NCI-H1436 treated with DMSO at 0.1 percent for 48 hours (cell line): ENCODE measurements at places on chromosomes 1 and 21.

DNA sequence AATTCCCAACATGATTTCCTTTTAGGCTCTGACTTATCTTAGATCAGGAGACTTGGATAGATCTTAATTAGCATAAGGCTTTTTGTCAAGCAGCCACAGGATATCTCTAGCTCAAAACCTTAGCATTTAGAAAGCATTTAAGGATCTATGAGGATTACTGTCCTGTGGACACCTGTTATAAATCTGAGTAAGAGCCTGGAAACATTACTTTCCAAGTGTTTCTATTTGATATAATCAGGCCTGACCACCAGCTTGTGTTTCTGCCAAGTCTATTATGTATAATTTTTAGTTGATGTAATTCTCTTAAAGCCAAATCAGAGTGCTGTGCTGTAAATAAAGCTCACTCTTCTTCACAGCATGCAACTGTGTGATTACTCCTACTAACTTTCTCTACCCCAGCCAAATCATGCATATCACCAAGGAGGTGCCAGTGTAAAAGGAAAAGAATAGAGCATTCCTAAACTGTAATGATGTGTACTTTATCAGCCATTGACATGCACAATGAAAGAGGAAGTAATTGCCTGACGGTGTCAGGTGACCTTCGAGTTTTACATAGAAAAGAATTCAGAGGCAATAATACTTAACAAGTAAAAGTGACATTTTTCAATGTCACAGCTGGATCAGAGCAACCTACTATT, 309.9 kb upstream of the PRMT6 start:
- no peak for DNase-seq

DNA sequence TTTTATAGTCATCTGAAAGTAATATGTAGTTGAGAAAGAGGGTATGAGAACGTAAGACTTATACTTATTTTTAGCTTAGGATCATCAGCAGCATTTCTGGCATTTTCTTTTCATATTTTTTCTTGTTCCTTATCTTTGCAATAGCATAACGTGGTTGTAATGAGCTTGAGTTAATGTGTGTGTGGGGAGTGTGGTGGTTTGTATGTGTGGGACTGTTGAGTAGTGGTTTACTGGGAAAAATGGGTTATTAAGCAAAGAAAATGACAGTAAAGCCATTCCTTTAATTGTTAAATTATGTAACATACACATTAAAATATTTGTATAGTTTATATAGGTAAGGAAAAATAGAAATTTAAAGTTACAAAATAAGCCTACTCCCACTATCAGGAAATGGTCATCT, 15.2 kb downstream of the PIP5K1A start:
- no peak for DNase-seq

DNA sequence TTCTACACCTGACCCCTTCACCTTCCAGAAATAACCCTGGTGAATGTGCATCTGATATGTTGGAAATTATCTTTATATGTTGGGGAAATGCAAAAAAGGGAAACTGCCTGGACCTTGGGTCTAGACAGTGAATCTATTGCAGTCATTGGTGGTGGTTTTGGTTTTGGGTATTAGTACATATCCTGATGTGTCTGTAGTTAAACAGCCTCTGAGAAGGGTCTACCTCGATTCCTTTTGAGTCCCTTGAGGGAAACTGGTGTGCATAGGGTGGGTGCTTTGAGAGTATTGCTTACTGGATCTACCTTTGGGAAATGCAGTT, 127.3 kb upstream of the KIAA0040 start:
- DNase-seq = no peak

DNA sequence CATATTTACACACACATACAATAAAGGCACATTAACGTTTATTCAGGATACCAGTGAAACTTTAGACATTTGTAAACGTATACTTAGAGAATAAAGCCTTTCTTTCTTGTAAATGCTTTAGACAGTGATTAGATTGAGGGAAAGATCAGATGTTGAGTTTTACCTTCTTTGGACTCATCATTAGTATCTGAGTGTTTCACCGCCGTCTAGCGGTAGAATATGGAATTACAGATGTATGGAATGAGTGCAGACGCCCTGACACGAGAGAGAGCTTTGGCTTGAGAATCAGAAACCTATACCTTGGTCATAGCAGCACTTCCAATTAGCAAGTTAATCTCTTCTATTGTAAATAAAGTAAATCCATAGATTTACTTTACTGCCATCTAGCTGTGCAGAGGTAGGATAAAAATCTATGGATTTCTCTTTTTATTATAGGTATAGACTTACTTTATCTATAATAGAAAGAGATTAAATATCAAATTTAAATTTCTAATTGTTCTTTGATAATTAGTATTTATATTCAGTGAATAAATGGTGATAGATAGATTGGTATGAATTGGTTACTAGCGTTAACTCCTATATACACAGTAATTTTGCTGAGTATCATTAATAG, 12.6 kb downstream of the FLG2 start:
- no peak for DNase-seq

- no peak for DNase-seq
Observed at GRCh38 chr1:10380594-10381275, 18.1 kb upstream of the PGD start.

DNA sequence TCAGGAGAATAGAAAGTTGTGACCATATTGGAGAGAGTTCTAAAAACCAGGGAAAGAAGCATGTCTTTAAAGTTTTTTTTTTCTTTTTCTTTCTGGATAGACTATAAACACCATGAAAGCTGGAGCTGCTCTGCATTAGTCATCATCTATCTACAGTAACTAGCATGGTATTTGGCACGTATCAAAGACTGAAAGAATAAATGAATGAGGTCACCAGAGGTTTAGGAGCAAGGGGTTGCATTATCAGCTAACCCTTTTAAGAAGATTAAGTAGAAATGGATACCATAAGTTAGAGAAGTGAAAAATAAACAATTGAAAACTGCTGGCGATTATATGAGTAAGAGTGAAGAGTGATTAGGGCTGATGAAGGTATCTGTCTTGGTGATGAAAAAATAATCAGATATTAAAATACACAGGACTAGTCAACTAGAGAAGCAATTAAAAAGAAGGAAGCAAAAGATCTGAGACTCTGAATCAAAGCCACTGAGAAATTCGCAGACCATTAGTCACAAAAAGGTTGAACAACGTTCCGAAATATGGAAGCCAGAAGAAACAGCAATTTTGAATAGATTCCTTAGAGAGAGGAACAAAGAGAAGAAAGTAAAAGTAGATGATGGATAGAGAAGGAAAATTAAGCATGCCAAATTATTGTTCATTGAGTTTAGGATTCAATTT, 536.4 kb downstream of the DPYD start:
- DNase-seq = no peak

- no peak for DNase-seq
Observed at GRCh38 chr1:222114536-222115156, 372.8 kb upstream of the DUSP10 start.

GRCh38 chr1:66302815-66303214, 231.1 kb upstream of the SGIP1 start:
- DNase-seq = no peak

- no peak for DNase-seq
Observed at GRCh38 chr1:59071289-59071688, 225.6 kb upstream of the FGGY start.

- no peak for DNase-seq
Observed at GRCh38 chr1:94253456-94254017, 16.2 kb upstream of the ARHGAP29 start.

DNA sequence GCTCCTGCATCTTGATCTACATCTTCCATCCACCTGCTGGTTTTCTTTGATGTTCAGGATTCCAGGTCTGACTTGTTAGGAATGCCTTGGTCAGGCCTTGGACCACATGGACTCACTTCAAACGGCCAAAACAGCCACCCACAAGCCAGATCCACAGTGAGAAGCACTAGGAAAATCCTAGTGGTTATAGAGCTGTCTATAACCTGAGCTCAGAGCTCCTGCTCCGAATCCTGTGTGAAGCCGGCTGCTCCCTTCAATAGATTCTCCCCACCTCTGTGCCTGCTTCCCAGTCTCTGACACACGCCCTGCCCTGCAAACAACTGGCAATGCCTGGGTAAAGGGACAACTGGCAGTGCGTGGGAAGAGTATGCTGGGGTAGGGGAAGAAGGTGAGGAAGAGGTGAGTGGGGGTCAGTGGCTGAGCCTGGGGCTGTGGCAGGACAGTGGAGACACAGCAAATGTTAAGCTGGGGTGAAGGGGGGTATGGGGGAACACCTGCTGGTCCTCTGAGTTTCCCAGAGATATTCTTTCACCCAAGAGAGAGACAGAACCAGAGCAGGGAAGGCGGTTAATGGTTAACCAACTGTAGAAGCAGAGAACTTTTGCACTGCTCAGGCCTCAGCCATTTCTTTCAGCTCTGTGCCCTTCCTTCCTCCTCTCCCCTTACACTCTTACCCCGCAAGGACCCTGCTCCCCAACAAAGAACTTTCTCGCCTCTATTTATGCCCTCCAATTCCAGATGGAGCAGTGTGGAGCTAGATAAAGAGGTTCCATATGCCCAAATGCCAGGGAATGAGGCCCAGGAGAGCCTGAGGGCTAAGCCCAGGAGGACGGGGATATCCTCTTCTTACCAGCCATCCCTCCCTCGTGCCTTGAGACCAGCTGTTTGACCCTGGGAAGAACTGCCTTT, 4.5 kb downstream of the PLXNA2 start:
- DNase-seq = no peak

DNA sequence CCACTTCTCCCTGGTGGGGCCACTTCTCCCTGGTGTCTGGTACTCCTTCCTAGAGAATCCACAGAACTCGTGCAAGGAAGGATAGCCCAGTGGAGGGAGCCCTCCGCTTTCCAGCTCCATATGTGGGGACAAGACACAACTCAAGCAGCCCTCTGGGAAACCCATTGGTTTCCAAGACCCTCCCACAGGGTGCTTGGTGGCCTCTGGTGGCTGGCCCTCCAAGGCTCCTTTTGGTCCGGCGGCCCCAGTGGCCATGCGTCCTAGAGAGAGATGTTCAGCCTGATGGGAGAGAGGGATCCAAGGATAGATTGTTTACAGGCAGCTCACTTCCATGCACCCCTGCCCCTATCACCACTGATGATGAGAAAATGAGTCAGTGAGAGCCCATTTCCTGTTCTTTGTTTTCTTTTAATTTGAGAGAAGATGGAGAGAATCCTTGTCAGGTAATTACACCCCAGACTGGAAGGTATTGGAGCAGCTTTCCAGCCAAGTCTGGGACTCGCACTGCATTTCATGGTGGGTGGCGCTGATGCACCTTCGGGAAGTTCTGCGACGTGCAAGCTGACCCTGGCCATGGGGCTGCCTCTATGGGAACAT, 486.2 kb upstream of the VAMP3 start:
- DNase-seq = no peak

- DNase-seq = no peak
Observed at GRCh38 chr1:172566196-172566997, 33.4 kb downstream of the SUCO start.

- no peak for DNase-seq
Observed at GRCh38 chr1:22709227-22709626, 1.4 kb upstream of the EPHB2 start.

- no peak for DNase-seq
Observed at GRCh38 chr1:99855914-99856450, 5.8 kb downstream of the AGL start.
